ENCODE measurements at places on chromosomes 5 and 9.

DNA sequence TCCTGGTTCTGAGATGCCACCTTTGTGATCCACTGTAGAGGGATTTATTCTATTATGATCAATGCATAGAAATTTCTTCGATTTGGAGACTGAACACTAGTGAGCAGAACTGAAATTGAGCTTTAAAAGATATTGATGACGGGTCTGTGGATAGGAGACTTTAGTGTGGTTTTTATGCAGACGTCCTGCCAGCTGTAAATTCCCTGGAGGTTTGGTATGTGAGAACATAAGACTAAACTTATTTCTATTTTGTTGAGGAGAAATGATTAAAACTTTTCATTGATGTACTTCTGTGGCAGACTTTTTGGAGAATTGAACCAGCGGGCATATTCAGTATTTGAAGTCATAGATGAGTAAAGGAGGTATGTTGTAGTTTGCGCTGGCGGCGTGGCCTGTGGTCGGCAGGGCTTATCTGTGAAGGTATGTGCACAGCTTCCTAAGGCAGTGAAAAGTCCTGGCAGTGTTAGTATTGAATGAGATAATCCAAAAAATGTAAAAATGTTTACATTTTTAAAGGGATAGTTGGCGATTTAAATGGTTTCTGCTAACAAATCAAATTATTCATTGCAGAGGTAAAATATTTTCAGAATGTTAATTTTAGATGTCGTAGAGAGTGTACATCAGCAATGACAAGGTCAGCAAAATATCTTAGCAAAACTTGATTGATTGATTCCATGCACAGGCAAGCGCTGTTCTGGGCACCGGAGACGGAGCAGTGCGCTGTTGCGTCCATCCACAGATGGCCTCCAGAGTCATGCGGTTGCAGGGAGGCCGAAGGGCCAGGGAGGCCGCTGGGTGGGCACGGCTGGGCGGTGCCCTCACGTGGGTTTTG lies 20.4 kb downstream of the TENT4A start:
- no peak for DNase-seq

GRCh38 chr5:178325679-178326373 lies 93.2 kb upstream of the PHYKPL start:
- no peak for DNase-seq

DNA sequence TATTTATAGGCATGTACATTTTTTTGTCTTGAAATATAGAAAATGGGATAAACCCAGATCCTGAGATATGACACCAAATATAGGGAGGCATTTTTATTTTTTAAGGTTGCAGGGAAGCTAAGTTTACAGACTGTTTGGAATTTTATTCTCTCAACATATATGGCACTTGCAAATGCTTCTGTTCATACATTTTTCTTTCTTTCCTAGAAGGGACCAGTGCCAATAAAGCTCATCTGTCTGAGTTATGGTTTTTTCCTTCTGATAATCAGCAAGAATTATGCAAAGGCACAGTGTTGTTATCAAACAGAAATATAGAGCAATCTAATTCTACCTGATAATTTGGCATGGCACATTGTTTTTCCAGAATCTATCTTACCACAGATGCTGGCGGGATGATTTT lies 156.9 kb upstream of the GPR151 start:
- DNase-seq: no peak

DNA sequence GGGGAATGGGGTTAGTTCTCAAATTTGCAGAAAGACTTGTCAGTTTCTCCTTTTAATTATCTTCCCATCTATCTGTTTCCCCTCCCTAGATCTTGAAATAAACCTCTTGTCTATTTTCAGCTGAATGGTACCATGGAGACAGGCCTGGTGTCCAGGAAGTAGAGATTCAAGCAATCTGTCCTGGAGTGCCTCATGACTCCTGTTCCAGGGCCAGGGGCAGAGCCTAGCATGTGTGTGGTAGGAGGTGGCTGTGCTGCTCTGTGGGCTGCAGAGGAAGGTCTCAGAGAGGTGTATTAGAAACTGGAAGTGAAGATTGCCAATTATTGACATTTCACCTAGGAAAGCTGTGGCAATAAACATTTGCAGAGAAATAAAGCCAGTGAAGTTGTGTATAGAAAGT lies 175.8 kb upstream of the ATP10B start:
- DNase-seq: no peak

DNA sequence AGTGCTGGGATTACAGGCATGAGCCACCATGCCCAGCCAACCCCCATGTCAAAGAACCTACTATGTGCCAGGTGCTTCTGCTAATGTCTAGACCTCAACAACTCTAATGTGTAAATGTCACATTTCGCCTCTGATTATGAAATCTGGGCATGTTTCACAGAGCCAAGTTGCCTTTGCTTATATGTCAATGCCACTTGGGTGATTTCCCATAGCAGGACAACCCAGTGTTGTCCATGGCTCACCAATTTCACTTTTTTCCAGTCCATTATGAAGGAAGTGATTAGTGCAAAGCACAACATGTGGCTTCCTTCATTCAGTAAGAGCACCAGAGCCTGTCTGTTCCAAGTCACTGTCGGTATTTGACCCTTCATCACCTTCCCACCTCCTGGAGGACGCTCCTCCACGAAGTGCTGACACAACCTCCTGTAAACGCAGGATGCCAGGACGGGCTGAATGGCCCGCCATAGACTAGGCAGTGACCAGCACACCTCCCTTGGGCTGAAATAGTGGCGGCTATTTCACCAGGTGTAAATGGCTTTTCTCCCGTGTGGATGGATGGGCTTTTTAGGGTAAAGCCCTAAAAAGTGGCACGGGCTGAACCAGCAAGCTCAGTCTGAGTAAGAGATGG lies 962 bp upstream of the PKN3 start:
- no peak for DNase-seq

- no peak for DNase-seq
Observed at GRCh38 chr5:174606646-174607045, 117.7 kb upstream of the MSX2 start.

- DNase-seq: no peak
Observed at GRCh38 chr5:82748688-82749460, 328.3 kb downstream of the TMEM167A start.

GRCh38 chr5:138732466-138732865 lies 20.8 kb upstream of the CTNNA1 start:
- DNase-seq: no peak
